CD4-positive, alpha-beta T cell treated with Interleukin-12 subunit alpha and Interleukin-12 subunit beta, for 1 hour (primary cell): ENCODE measurements at places on chromosomes 7 and 10.
A peak's percentile ranks its signal among the peaks of the same experiment; 100 is the strongest.

DNA sequence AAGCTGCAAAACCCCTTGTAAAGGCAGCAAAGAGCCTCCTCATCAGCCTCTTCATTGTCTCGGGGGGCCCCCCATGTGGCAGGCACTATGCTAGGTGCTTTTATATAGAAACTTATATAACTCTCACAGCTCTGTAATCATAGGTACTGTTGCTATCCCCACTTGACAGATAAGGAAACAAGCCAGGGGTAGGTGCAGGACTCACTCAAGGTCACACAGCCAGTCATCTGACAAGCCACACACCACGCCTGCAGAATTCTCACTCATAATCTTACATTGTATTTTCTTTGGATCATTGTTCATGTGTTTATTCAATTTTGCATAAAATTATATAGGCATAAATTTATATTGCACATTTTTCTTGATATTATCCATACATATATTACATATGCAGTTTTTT, 165.4 kb downstream of the PPP1R17 start:
- DNase-seq: no peak

DNA sequence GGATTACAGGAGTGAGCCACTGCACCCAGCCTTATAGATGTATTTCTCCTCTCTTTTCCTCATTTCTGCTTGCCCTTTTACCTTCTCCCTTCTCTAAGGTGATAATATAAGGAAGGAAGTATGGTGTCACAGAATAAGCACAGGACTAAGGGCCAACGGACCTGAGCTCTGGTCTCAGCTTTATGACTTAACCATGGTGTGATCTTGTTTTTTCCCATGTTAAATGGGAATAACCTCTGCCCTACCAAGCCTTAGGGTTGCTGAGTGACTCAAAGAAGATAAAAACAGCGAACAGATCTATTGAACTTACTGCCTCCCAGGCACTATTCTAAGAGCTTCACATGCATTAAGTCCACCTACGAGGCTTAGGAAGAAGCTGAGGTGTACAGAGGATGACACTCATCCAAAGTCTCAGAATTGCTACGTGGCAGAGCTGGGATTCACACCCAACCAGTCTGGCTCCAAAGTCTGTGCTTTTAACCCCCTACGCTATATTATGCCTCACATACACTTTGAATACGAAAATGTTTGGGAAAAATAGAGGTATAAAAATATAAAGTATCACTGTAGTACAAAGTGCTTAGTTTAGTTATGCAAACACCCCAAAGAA, 5.6 kb downstream of the UROS start:
- no peak for DNase-seq

- DNase-seq: peak; percentile 52
Observed at GRCh38 chr10:73744664-73744975, 448 bp downstream of the SEC24C start.

DNA sequence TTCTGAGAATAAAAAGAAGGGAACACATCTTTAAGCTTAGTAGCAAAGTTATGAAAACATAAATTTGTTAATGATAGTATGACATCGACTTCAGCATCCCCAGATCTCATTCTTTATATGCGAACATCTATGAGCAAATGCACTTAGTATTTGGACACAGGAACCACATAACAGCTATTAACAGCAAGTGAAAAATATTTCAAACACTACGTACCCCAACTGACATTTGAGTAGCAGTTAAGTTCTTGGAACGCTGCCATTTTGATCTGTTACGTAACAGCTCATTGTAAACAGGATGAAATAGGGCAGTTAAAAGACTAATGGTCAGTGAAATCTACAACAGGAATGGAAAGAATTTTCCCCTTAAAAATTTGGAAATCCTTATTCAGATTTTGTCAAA, 428.9 kb downstream of the TNS3 start:
- no peak for DNase-seq

DNA sequence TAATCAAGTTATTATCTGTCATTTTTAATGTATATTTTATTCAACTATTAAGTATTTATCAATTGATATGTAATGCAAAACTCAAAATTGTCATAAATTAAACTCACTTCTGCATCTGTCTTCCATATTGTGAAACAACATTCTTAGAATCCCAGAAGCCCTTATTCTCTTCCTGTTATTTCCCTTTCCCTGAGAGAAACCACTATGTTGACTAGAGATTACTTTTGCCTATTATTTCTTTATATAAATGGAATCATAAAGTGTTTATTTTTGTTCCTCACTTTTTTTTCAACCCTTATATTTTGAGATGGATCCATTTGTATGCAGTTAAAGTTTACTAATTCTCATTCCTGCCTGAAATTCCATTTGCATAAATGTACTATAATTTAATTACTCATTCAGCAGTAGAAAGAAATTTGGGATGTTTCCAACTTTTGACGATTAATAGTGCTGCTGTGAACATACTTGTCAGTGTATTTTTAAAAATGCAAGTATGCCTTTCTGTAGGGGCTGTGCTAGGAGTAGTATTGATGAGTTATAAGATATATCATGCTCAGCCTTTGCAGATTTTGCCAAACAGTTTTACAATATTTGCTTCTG, 211.2 kb downstream of the SEMA3D start:
- DNase-seq: no peak

- no peak for DNase-seq
Observed at GRCh38 chr10:103598654-103599115, 105.2 kb downstream of the NEURL1 start.

DNA sequence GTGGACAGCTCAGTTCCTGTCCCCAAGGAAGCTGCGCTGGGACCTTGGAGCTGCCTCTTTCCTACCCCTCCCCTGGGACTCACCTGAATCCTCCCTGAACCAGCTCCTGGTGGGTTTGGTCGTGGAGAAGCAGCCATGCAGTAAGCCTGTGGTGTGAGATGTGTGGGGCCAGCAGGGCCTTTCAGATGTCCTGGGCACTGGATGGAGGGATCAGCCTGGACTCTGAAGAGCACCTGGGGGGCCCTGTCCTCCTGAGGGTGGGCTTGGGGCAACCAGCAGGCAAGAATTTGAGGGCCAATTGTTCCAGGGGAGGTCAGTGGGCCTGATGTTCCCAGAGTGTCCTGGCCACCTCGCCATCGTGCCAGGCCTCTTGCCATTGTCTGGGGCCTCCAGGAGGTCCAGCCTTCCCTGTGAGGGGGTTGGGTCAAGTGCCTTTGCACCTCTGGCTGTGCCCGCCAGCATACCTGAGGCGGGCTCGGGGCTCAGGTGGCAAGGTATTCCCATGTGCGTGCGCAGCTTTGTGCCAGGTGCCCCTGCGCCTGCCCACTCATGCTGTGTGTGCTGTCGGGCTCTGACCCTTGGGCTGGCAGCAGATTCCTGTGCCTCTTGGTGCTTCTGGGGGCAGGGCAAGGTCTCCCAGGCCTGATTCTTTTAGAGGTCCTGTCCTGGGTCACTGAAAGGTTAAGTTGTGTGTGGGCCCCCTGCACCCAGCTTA, 7.3 kb downstream of the TRIM8 start:
- no peak for DNase-seq

DNA sequence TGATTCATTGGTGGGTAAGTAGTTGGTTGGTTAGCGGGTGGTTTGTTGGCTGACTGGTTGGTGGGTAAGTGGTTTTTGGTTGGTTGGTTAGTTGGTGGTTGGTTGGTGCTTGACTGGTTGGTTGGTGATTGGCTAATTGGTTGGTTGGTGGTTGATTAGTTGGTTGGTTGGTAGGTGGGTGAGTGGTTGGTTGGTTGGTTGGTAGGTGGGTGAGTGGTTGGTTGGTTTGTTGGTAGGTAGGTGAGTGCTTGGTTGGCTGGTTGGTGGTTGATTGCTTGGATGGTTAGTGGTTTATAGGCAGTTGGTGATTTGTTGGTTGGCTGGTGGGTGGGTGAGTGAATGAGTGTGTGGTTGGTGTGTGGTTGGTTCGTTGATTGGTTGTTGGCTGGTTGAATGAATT, 44.2 kb downstream of the CALML3 start:
- DNase-seq: no peak

- peak; percentile 32 for DNase-seq
Observed at GRCh38 chr7:44196450-44196872, 4.3 kb upstream of the YKT6 start.

DNA sequence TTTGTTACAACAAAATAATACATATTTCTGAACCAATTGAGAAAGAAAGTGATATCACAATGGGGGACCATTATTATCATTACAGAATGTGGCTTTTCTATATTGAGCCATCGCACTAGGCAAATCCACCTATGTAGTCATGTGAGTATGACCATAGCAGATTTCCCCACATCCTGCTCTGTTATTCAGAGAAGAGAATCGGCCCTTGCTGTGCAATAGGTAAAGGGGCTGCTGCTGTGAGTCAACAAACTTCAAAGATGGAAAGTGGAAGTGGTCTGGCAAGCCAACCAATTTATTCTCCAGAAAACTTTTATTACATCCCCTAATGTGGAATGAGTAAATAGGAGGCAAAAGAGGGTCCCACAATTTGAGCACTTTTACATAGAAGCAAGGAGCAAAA, 573.4 kb downstream of the ETV1 start:
- no peak for DNase-seq

DNA sequence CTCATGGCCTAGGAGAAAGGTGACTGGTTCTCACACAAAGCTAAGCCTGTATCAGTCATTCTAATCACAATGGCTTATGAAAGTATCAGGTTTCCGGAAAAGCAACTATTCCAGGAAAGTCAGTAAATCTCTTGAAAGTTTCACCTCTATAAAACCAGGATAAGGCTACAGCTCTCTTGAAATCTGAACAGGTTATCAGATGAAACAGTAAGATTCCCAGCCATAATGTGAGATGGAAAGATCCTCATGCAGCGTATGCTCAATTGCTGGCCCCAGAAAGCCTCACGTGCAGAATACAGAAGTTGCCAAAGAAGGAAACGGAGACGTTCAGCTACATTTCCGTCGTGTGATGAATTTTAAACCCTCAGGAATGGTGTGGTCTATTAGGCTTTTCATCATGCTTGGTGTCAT, 90.0 kb downstream of the PFKFB3 start:
- no peak for DNase-seq

DNA sequence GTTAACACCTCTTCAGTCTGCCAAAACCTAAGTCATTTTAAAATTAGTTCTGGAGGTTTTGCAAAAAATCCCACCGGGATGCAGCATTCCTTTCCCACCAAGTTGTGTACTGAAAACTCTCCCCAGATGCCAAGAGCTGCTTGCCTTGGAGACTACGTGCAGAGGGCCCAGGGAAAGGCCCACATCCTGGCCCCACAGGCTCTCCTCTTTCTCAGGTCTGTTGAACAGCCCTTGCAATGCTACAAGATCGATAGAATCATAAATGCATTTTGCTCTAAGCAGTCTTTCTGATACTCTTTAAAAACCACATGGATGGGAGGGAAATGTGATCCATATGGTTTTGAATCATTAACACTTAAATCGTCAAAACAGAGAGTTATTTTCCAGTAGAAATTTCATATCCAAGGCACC, 126.7 kb upstream of the ZMIZ1 start:
- no peak for DNase-seq

GRCh38 chr10:15486404-15486803, 115.3 kb upstream of the FAM171A1 start:
- DNase-seq: no peak

DNA sequence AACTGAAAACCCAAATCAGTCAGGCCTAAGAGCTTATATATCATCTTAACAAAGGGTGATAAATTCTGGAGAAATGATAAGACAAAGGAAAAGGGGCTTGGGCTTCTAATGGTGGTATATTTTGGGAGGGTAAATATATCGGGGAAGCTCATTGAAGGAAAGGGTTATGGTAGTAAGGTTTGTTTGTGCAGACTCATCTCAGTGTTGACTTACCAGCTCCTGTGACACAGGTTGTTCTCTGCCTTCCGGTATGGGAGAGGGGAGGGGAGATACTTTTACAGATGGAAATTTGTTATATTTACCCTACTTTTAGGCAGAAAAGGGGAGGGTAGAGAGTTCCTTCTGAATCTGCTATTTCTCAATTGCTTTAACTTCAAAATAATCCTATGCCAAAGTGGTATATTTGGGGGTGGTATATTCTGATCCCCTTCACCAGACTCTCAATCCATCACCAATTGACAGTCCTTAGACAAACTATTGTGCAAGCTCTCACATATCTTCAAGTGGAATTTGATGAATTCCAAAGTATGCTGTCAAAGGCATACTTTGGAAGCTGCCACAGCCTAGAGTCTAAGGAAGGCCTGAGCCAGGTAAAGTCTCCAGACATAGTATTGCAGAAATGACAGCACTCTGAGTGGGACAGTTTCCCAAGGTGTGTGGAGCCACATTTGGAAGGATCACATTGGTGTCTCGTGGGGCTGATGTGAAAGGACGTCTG, 13.3 kb upstream of the PAPSS2 start:
- no peak for DNase-seq

DNA sequence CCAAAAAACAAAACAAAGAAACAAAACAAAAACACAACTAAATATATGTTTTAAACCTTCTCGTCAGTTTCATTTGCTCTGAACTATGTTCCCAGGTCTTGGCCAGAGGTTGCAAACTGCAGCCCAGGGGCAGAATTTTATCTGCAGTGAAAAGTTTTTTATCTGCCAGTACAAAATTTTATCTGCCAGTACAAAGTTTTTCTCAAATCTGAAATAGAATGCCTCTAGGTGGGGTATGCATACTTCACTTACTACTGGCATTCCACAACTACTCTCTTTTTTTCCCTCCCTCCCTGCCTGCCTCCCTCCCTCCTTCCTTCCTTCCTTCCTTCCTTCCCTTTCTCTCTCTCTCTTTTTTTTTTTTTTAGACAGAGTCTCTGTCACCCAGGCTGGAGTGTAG, 9.4 kb upstream of the CLDN3 start:
- no peak for DNase-seq

DNA sequence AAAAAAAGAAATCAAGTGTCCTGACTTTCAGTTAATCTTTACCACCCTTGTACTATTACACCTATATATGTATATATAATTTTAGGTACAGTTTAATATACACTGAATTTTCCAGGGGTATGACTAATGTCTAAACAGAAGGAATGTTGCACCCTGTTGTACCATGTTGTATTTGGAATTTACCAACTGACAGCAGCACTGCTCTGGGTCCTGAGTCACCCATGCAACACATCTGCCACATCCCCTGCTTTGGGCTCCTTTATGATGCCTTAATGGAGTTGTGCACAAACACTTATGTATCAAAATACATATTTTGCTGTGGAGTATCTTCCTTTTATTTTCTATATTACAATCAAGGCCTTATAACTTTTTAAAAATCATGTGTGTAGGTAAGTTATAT, 21.2 kb downstream of the YAE1 start:
- DNase-seq: no peak

DNA sequence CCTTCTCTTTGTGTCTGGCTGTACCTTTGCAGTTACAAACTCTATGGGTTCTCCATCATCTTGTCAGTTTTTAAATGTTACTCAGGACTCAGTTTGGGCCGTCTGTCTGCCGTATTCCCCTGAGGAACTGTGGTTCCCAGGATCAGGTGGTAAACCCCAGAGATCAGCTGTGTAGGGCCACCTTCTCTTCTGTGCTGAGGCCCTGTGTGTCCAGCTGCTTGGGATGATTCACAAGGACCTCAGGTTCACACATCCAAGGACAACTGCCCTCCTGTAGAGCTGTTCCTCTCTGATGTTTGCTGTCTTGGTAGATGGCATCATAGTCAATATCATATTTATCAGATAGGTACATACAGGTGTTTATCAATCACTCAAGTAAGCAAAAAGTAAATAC, 24.5 kb downstream of the CUL1 start:
- no peak for DNase-seq
